Osteoblast (primary cell): ENCODE measurements at places on chromosomes 13 and 19.
A peak's percentile ranks its signal among the peaks of the same experiment; 100 is the strongest.

GRCh38 chr13:51045451-51045850 is 65.6 kb downstream of the C13orf42 start:
- no peak for DNase-seq

DNA sequence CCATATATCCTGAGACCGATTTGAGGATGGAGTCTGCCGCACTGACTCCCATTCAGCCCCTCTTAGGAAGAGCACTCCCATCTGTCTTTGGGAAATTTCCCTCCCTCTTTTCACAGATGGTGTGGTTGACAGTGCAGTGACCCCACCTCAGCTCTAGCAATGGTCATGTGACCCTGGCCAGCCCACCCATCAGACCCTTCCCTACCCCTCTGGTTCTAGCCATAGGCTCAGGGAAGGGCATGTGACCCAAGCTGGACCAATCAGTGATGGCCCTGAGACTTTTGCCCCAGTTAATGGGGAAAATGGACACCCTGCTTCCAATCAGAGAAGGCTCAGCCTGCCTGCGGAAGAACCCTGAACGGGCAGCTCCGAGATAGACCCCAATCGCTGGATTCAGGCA is 26.3 kb downstream of the IL12RB1 start:
- DNase-seq = peak; percentile 68

DNA sequence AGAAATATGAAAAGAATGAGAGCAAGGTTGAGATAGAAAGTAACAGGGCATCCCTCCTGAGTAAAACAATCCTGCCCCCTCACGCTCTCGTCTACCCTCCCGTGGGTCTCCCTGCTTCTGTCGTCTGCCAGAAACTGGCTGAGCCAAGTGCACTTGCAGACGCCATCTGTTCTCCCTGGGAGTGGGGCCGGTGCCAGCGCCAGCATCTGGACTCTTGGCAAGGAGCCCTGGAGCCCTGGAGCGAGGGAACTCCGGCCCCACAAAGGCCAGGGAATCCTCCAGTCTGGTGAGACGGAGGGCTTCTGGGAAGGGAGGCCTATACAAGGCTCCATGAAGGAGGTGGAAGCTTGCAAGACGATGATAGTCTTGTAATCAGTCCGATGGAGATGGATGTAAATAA is 2.3 kb upstream of the TMEM91 start:
- DNase-seq = peak; percentile 85

DNA sequence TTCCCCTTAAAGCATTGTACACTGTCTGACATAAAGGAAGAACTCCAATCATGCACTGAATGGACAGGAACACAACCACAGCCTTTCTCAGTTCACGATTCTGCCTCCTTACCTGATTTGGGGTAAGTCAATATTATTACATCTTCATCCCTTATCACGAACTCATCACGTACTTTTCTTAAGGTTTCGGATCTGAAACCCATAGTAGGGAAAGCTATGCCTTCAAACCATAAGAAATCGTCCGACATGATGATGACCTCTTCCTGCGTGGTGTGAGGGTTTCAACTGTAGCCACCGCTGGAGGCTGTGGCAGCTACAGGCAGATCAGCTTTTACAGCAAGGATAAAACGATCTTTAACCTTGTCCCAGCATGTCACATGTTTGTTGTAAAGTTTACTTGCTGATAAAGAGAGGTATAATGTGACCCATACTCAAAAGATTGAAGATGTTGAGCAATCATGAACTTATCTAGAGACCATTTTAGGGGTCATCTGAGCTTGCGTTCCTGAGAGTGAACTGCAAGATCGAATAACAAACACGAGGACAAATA is at the start of gene SULT2A1:
Gene SULT2A1, minus strand, starts transcription at position 306 of the 550 bp plus-strand sequence. Its CDS starts 58 bp downstream, at position 248.
- no peak for DNase-seq

DNA sequence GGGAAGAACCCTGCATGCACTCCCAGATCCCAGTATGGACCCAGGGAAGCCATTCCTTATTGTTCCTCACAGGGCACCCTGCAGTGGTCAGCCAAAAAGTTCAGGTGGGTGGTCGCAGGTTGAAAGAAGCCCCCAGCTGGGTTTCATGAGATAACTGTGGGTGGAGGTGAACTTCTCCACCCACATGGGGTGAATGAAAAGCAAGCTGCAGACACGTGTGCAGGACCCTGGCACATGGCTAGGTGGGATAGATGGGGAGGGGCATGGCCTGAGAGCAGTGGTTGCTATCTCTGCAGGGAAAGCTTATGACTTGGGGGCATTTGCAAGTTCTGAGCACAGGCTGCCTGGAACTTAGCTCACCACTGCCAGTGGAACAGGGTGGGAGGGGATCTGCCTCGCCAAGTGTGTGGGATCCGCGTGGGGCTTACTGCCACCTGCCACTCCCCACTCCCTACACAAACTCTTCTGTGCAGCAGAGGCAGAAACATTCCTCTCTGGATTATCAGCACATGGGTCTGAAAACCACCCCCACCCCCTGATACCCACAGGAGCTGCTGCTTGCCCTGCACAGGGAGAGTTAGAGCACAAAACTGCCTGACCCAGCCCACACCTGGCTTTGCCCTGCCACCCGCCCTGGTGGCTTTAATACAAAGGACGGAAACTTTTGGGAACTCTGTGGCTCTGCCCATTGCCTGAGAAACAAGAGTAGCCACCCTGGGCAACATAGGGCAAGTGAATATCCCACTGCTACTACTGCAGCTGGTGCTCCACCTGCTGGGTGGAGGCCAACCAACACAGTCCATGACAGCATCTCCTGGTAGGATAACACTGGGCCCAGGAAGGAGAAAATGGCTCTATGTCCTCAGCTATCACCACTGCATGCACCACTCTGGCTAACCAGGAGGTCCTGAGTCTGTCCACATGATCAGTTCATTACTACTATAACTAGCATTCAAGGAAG is 24.4 kb downstream of the PLA2G4C start:
- DNase-seq = no peak

DNA sequence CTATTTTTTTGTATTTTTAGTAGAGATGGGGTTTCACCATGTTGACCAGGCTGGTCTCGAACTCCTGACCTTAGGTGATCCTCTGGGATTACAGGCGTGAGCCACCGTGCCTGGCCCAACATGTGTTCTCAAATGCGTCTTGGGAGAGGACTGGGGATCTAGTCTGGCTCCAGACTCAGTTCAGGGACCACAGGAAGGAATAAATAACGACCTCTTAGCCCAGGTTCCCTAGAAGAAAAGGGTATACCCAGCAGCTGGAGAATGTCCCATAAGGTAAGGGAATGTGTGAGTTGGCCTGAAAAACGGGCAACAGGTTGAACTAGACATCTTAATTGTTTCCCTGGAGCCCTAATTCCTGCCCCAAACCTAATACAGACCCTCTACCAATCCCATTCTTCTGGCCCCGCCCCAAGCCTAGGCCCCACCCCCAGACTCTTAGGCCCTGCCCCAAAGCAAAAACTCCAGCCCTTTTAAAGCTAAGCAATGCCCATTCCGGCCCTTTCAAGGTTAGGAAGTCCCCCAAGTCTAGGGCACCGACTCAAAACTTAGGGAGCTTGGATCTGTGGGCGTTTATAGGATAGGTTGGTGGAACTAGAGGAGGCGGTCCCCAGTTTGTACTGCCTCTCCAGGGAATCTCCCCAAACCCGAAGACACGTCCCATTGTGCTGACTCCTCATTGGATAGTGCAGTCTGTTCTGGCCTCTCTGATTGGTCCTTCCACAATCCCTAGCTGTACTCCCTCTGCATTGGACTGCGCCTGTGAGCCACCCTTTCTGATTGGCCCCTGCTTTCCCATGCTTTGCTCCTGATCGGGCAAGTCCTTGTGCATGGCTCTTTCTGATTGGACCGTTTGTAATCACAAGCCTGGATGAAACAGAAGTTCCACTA is 5.4 kb upstream of the LRFN1 start:
- DNase-seq = peak; percentile 41

- peak; percentile 89 for DNase-seq
Measured at GRCh38 chr13:49220036-49220855, at the start of gene MLNR. MLNR (plus strand) TSS chr13:49220338; CDS start chr13:49220338, 0 bp downstream.

DNA sequence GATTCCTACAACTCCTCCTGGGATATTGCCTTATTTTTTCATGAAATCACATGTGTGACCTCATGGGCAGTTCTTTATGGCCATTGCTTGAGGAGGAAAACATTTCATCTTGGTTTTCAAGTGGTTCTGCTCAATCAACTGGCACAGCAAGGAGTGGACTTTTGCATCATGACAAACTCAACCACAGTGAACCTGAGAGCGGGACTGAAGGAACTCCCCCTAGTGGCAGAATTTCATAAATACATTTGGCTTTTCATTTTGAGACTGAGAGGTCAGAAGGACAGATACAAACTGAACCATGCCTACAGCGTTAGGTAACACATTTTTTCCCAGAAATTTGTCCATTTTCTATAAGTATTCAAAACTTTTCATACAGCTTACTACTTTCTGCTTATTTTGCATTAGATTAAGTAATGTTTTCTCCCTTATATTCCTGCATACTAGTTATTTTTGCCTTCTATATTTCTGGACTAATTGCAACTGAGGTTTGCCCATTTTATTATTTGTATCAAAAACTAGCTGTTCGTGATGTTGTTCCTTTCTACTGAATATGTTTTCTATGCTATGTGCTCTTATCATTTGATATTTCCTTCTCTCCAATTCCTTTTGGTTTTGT is 13.4 kb upstream of the SIGLEC12 start:
- DNase-seq = peak; percentile 51

GRCh38 chr19:41449079-41449864 is 6.3 kb downstream of the ERICH4 start:
- peak; percentile 91 for DNase-seq

GRCh38 chr13:93549326-93550005 is 322.9 kb downstream of the GPC6 start:
- peak; percentile 75 for DNase-seq

- DNase-seq = peak; percentile 65
Measured at GRCh38 chr13:61728471-61728870, 312.8 kb upstream of the PCDH20 start.

GRCh38 chr19:989381-990081 is 5.4 kb downstream of the WDR18 start:
- no peak for DNase-seq

- no peak for DNase-seq
Measured at GRCh38 chr13:31860002-31860401, 120.7 kb downstream of the RXFP2 start.

DNA sequence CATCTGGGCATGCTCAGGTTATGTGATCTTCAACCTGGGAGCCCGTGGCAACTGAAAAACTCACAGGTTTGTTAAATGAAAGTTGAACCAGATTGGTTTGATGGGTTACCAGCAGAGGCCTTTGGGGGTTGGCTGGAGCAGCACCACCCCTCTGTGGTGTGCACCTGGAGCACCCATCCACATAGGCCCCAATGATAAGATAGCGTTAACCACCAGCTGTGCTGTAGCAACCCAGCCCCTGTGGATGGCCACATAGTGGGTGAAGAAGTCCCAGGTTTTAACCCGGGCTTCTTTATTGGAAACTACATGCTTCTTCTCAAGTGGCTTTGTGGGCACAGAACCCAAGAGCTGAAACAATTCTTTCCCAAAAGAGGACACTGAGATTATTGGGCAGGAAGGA is 22.6 kb upstream of the MTIF3 start:
- DNase-seq = no peak

- peak; percentile 96 for DNase-seq
Measured at GRCh38 chr19:1651568-1652291, 685 bp downstream of the TCF3 start.

DNA sequence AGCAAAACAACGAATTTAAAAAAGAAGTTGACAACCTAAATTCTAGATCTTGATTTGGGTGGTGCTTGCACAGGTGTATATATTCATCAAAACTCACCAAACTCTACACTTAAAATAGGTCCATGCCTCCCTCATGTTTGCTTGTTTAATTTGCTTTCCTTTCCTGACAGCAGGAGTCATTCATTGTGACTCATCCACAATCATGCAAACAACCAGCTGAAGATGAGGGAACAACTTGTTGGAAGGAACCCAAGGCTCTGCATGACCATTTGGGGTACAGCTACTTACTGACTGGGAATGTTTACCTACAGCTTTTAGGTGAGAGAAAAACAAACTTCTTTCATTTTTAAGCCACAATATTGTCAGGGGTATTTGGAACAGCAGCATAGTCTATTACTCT is 96.6 kb downstream of the RXFP2 start:
- DNase-seq = peak; percentile 19

GRCh38 chr13:106570299-106570852 is 2.4 kb upstream of the ARGLU1 start:
- DNase-seq = peak; percentile 91

DNA sequence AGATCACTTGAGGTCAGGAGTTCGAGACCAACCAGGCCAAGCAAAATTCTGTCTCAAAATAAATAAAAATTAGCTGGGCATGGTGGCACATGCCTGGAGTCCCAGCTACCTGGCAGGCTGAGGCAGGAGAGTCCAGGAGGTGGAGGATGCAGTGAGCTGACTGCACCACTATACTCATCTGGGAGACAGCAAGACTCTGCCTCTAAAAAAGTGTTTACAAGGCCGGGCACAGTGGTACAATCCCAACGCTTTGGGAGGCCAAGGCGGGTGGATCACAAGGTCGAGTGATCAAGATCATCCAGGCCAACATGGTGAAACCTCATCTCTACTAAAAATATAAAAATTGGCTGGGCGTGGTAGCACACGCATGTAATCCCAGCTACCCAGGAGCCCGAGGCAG is 4.2 kb upstream of the DAPK3 start:
- no peak for DNase-seq

DNA sequence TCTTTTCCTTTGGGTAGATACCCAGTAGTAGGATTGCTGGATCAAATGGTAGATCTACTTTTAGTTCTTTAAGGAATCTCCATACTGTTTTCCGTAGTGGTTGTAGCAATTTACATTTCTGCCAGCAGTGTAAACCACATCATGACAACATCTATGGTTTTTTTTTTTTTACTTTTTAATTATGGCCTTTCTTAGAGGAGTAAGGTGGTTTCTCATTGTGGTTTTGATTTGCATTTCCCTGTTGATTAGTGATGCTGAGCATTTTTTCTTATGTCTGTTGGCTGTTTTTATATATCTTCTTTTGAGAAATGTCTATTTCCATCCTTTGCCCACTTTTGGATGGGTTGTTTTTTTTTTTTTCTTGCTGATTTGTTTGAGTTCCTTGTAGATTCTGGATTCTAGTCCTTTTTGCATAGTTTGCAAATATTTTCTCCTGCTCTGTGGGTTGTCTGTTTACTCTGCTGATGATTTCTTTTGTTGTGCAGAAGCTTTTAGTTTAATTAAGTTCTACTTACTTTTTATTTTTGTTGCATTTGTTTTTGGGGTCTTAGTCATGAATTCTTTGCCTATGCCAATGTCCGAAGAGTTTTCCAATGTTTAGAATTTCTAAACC is 38.8 kb downstream of the TDRD3 start:
- DNase-seq = no peak

GRCh38 chr13:28297341-28297740 is 159.0 kb downstream of the PAN3 start:
- DNase-seq = no peak

DNA sequence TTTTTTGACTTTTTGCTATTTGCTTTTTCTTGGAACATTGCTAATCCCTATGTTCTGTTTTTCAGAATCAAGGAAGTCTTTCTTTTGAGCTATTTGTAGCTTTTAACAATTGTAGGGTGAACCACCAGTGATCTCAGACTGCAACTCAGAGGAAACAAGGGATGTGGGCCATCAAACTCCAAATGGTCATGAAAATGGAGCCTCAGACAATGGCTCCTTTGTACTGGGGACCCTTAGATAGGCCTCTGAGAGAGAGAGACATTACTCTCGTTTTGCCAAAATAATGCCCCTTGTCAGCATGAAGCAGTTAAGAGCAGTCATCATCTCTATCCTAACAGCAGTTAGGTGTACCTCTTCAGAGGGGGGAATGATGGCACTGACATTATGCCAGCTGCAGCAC is 56.4 kb upstream of the GJB6 start:
- DNase-seq = no peak

GRCh38 chr13:101018720-101019119 is 344.1 kb upstream of the TMTC4 start:
- DNase-seq = peak; percentile 84

GRCh38 chr19:48654299-48655059 is 8.5 kb upstream of the CA11 start:
- peak; percentile 52 for DNase-seq
